NCI-H446 treated with DMSO at 0.1 percent for 48 hours (cell line): ENCODE measurements at places on chromosomes 5 and 9.
A peak's percentile ranks its signal among the peaks of the same experiment; 100 is the strongest.

GRCh38 chr9:129548571-129549135, 72.2 kb downstream of the C9orf50 start:
- no peak for DNase-seq

DNA sequence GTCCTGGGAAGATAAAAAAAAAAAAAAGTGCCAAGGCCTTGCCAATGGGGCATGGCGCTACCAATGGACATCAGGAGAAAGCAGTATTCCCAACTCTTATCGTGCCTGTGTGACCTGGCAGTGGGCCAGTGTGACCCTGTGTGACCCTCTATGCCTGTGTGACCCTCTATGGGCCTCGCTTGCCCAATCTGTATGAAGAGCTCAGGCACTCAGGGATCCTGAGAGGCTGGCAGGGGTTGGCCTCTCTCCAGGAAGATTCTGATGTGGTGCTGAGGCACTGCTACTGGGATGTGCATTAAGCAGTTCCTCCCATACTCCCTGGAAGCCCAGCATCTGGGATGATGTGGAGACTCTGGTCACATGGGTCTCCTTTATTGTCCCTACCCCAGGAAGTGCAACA, 179.2 kb downstream of the MACROH2A1 start:
- no peak for DNase-seq

GRCh38 chr5:150056075-150056443, 30.3 kb downstream of the CSF1R start:
- no peak for DNase-seq

DNA sequence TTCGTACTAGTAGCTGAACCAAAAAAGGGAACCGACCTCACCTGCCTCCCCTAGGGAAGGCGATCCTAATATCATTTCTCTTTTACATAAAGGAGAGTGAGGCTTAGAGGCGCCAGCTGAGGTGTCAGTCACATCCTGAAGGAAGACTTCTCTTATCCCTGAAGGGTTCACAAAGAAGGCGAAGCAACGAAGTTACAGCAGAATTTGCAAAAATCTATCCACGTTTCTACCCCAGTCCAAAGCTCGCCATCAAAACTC, 598 bp upstream of the KIAA1191 start:
- no peak for DNase-seq

DNA sequence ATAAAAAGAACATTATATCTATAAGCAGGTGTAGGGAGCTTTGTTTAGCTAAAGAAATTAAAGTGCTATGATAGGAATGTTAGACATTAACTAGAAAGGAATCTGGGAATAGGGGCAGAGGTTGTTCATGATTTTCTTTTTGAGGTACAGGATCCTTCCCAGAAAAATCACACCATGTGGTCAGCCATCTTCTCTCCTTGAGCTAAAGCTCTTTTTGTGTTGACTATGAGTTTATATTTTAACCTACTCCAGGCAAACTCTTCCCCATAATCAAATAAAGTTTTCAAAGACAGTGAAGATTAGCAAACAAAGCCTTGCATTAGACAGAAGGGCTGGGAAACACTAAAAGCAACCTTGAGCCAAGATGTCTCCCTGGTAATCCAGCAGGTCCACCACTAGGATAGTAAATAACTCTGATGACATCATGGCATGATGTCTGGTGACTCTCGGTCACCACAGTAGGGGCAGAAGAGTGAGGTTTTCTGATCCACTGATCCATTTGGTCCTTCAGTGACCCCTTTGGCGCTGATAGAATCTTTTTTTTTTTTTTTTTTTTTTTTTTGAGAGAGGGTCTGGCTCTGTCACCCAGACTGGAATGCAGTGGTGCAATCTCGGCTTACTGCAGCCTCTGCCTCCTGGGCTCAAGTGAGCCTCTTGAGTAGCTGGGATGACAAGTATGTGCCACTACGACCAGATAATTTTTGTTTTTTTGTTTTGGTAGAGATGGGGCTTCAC, 30.6 kb upstream of the IL6ST start:
- DNase-seq: no peak

DNA sequence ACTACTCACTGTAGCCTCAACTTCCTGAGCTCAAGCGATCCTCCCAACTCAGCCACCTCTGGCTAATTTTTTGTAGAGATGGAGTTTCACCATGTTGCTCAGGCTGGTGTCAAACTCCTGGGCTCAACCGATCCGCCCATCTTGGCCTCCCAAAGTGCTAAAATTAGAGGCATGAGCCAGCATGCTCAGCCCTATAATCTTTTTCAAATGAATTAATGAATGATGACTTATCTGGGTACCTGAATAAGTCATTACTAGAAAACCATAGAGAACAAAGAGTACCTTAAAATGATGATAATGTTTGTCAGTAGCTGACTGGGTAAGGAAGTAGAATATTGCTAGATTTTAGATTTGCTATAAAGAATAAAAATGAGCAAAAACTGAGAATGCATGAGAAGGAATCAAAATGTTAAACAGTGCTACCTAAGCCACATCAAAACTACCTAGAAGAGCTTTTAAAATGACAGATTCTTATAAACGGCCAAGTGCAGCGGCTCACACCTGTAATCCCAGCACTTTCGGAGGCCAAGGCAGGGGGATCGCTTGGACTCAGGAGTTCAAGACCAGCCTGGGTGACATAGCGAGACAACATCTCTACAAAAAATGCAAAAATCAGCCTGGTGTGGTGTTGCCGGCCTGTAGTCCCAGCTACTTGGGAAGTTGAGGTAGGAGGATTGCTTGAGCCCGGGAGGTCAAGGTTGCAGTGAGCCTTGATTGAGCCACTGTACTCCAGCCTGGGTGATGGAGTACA, 13.6 kb downstream of the FNBP1 start:
- no peak for DNase-seq

GRCh38 chr9:132878695-132879456, at the start of gene SPACA9:
SPACA9 (plus strand) TSS chr9:132878898; CDS start chr9:132883948, 5,050 bp downstream.
- no peak for DNase-seq

- no peak for DNase-seq
These were observed 259.3 kb upstream of the SLC30A5 start for GRCh38 chr5:68834491-68834981.

- no peak for DNase-seq
These were observed 48.2 kb downstream of the NKD2 start for GRCh38 chr5:1056611-1057484.

- DNase-seq: no peak
These were observed 47.2 kb upstream of the FABP6 start for GRCh38 chr5:160181965-160182622.

GRCh38 chr5:99004960-99005359, 76.2 kb upstream of the CHD1 start:
- no peak for DNase-seq

DNA sequence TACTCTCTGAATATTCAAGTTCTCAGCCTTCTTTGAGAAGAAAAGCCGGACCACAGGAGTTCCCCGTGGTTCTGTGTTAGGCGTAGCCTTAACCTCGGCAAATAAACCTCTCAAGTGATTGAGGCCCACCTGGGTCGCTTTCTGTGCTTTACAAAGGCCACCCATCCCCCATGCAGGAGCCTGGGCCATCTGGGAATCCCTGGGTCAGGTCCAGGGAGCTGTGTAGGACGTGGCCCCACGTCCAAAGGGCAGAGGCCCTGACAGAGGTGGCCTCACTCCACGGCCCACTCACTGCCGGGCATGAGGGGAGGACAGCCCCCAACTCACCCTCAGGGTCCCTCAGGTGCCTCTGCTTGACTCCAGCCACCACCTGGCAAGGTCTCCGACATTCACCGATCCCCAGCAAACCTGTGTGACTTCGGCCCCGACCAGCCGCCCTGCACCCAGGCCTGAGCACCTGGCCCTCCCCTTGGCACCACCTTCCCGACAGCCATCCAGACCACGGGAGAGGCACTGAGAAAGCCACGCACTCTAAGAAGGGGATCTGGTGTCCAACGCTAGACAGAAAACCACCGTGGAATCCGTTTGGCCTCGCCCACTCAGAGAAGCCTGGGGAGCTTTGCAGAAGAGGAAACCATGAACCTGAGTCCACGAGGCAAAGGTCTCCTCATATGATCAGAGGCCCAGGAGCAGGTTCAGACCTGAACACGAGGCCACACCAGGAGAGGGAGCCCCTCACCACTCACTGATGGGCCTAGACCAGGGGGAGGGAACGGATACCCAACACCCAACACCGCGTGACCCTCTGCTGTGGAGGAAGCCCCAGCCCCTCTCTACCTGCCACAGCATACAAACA, 4.5 kb downstream of the SLC12A7 start:
- DNase-seq: no peak

GRCh38 chr5:65334077-65334476, 147.6 kb downstream of the ADAMTS6 start:
- no peak for DNase-seq

GRCh38 chr9:120985819-120986222, 59.2 kb upstream of the TRAF1 start:
- no peak for DNase-seq

GRCh38 chr5:38541174-38541725, 15.2 kb downstream of the LIFR start:
- DNase-seq: no peak

GRCh38 chr5:150801117-150801927, 22.8 kb downstream of the SMIM3 start:
- DNase-seq: peak; percentile 37

DNA sequence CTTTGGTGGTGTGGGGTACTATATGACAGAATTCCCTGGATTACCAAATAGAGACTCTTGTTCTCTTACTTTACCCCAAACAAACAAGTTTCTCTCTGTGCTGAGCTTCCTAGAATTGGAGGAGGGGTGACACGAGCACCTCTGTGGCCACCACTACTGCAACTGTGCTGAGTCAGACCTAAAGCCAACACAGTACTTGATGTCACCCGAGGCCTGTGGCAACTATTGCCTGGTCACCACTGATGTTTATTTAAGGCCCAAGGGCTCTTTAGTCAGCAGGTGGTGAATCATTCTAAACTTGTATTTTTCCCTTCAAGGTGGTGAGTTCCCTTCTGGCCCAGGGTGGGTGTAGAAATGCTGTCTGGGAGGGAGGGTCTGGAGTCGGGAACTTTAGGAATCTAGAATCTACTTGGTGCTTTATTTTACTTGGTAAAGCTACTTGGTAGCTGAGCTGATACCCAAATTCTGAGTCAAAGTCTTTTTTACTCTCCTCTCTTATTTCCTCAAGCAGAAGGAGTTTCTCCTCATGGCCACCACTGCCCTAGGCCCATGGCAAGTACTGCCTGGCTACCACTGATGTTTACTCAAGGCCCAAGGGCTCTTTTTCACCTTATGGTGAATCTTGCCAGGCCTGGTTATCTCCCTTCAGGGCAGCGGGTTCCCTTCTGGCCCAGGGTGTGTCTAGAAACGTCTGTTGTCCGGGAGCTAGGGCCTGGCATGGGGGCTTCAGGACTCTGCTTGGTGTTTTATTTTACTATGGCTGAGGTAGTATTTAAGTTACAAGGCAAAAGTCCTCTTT, 9.8 kb downstream of the LURAP1L start:
- DNase-seq: peak; percentile 20

GRCh38 chr5:181218795-181219124, 4.3 kb upstream of the TRIM41 start:
- no peak for DNase-seq

GRCh38 chr5:62742207-62742606, 163.6 kb downstream of the LRRC70 start:
- no peak for DNase-seq

- DNase-seq: no peak
These were observed 87.4 kb downstream of the THBS4 start for GRCh38 chr5:80122579-80122978.

DNA sequence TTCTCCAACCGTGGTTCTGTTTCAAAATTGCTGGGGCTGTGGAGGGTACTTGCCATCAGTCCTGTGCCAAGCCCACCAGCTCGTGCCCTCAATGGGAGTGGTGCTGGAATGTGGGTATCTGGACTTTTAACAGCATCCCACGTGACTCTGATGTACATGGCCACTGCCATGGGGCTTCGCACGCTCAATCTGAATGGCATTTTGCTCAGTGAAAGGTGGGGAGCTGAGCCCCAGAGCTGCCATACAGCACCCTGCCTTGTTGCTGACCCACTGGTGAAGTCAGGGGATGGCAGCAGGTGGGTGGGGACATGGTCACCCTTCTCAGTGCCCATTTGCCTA, 16.6 kb upstream of the SYNPO start:
- DNase-seq: no peak

DNA sequence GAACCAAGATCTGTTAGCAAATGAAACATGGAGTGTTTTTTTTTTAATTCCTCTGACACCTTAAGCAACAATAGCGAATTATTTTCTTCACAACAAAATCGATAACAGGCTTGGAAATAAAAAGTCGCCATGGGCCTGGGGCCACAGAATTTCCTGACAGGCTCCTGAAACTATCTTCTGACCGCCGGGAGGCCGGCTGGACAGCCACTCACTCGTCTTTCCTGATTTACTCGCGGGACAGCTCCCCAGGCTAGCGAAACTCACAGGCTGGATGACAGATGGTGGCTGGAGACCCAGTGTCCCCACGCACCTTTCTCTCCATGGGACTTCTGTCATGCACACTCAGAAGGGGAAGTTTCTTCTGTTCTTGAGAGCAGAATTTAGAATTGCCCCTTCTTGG, 143.3 kb upstream of the IRX2 start:
- no peak for DNase-seq

GRCh38 chr5:29414681-29415080, 1778.8 kb upstream of the CDH6 start:
- no peak for DNase-seq

DNA sequence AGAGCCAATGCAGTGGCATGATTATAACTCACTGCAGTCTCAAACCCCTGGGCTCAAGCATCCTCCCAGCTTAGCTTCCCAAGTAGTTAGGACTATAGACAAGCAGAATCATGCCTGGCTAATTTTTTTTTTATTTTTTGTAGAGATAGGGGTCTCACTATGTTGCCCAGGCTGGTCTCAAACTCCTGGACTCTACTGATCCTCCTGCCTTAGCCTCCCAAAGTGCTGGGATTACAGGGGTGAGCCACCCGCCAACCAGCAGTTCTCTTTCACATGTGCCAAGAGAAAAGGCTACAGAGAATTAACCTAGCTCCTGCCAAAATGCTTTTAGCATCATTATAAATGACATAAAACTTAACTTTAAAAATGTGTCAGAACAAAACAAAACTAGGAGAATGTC, 8.1 kb downstream of the AK3 start:
- DNase-seq: no peak

GRCh38 chr5:115978779-115979178, 16.5 kb downstream of the LVRN start:
- DNase-seq: no peak

GRCh38 chr5:149279661-149280060, 8.0 kb downstream of the AFAP1L1 start:
- DNase-seq: no peak

GRCh38 chr9:109437286-109437685, 60.8 kb downstream of the PTPN3 start:
- no peak for DNase-seq

DNA sequence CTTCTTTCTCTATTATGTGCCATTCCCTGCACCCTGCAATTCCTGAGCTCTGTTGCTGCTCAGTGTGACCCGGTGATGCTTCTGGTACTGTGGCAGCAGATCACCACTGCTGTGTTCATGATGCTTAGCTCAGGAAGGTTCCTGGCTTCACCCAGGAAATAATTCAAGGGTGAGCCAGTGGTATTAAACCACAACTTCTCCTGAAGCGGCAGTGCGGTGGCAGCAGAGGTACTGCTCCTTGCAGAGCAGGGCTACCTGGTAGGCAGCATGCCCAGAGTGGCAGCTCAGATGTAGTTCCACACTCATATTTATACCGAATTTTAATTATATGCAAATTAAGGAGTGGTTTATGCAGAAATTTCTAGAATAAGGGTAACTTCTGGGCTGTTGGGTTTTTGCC, 213.8 kb upstream of the ZNF608 start:
- no peak for DNase-seq
